ENCODE measurements at places on chromosomes 1 and 21.

DNA sequence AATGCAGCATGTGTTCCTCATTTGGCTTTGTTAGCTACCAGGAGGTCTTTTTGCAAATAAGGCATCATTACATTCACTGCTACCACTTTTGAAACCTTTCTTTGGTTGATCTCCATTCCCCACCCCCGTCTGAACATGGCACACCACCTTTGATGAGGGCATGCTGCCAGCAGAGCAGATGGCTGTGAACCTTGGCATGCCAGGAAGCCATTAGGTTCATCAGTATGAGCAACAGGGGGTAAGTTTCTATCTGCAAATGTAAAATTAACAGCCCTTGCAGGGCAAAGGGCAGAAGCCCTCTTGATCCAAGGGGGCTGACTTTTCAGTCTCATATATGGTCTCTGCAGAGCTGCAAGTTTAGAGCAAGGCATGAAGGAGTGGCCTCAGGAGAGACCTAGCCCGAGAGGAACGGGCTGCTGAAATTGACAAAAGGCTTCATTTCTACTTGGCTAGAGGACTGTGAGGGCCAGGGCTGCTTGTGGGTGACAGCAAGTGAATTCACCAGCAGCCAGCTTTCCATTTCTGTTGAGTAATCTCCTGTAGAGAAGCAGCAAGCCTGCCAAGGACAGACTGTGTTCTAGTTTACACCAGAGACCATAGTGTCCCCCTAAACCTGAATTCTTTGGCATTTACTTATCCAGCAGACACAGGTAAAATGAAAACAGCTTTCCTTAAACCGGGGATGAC is 127.9 kb downstream of the ZNF326 start:
- no peak for DNase-seq

DNA sequence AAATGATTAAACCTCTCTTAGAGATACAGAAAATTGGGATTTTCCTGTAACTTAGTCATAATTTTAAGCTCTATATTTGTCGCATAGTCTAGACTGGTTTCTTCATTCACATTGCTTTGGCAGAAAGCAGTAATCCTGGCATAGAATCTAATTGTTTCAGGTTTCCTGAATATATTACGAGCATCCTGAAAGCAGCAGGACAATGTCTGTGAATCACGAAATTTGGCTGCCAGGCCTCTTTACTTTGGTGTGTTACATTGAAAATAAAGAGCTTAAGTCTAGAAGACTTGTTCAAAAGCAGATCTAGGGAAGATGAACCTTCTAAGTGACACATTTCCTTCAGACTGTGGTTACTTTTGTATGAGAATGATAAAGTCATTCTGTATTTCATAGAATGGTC is 72.2 kb downstream of the TDRD5 start:
- no peak for DNase-seq

DNA sequence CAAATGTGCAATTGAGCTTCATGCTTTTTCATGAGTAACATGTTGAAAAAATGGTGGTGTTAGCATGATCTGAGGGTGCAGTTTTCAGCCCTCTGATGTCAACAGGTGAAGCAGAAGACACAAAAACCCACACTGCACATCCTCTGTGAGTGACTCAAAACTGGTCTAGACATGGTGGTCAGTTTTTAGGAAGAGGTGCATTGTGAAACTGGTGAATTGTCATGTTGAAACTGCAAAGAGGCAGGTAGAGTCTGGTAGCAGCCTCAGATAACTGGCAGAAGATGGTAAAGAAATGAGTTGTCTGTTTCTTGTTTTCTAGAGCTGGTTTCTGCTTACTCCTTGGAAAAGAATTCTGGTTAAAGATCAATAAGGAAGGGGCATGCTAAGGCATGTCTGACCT is 97.3 kb upstream of the HMCN1 start:
- DNase-seq = no peak

DNA sequence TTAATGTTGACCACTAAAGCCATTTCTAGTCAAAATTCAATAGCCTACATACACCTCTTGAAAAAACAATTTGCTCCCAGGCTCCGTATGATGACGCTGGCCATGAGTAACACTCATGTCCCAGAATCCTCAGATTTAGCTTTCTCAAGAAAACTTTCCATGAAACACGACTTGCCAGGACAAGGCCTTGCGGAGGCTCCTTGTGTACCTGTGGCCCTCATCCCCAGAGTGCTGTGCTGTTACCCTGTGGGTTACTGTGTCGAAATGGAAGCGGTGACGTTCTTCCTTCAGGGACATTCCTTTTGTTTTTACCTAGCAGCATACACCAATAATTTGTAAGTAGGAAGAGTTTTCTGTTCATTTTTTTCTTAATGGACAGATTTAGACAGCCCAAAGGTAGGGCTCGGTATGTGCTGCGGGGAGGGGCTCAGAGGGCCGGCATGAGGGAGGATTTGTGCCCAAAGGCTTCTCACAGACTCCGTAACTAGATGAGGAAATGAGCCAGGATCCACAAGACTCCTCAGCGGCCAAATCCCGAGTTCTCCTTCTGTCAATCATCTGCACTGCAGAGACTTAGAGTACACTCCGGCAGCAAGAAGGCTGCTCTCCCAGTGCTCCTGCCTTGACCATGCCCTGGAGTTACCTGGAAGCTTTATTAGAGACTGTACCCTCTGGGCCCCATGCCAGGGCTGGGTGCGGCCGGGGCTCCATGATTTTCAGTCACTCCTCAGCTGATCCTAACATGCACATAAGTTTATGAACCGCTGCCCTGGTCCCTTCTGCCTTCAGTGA is 17.8 kb downstream of the GNG12 start:
- no peak for DNase-seq

- DNase-seq = no peak
These were observed 23.4 kb downstream of the PDPN start for GRCh38 chr1:13607002-13607401.

GRCh38 chr1:199508653-199509052 is 518.9 kb upstream of the NR5A2 start:
- DNase-seq = no peak

- DNase-seq = no peak
These were observed 54.4 kb downstream of the SETD4 start for GRCh38 chr21:36005879-36006400.

Data from germinal center (tissue), 1 donor.